ENCODE measurements at places on chromosomes 5 and 9.
A peak's percentile ranks its signal among the peaks of the same experiment; 100 is the strongest.

DNA sequence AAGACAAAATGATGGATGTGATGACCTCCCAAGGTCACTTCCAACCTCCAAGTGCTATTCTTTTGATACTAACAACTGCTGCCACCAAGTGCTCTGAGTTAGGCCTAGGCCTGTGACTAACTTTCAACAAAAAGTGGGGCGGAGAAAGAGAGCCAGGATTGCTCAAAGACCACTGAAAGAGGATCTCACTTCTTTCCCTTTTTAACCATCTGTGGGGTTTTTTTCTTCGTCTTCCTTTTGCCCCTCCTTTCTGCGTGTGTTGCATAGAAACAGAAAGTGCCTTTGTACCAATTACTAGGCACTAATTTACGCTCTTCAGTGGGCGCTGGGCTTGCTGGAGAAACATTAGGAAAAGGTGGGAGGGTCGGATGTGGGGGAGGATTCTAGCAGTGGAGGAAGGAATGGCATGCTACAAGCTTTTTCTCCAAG is 8.0 kb downstream of the KLF9 start:
- DNase-seq, result no peak

DNA sequence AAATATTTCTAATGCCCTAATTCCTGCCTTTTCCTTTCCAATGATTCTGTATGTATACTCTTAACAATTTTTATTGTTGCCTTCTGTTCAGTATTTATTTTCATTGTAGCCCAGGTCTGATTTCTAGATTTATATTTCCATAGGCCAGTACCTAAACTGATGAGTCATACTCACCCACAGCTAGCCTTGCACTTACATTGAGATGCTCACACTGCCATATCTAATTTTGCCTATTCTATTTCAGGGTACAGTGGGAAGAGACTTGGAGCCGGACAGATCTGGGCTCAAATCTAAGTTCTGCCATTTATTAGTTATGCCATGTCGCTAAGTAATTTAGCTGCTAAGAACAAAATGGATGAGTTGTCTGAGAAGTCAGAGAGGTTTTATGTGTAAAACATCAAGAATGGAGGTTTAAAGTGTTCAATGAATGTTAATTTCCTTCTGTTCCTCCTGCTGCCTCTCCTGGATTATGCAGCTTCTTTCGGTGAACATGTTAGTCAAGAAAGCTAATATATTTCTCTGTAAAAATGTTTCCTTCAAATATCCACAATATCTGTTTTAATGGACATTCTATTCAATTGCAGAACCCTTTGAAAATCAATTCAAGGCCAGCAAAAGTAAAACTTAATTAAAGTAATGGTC is 62.3 kb upstream of the CDK5RAP2 start:
- no peak for DNase-seq

DNA sequence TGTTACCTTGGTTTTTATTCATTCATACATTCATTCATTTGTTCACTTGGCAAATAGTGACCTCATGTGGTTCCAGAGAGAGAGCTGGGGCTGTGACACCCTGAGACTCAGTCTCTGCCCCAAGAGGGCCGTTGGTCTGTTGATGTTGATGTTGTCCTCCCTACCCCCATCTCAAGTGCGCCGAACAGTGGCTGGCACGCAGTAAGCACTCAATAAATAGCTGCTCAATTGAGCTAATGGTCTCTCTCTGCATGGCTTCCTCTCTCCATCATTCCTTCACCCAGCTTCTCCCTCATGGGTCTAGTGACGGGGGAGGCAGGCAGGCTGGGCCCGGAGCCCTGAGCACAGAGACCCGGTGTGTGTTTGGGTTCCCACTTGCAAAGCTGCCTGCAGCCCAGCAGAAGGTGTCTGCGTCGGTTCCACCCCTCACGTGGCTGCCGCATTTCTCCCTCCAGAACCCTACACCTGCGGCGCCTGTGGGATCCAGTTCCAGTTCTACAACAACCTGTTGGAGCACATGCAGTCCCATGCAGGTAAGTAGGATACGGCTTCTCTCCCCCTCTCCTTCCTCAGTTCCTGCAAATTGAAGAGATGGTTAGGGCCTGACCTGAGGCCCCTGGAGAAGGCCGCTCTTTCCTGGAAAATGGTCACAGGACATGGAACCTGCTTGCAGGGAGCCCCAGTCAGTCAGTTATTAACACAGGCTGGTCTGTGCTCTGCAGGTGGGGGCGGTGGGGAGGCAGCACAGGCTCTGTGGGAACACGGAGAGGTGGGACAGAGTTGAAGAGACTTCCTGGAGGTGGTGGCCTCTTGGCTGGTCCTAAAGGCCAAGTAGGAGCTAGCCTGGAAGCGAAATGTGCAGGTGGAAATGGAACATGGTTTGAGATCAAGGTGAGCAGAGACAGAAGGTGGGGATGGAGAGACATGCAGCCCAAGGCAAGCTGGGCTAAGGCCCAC is 42.0 kb downstream of the AMBP start:
- DNase-seq, result no peak

- DNase-seq, result no peak
Observed at GRCh38 chr9:120876842-120877240, at the start of gene PHF19. TSS of gene PHF19 (minus strand) at chr9:120877188. CDS start at chr9:120874741, 2,447 bp downstream.

DNA sequence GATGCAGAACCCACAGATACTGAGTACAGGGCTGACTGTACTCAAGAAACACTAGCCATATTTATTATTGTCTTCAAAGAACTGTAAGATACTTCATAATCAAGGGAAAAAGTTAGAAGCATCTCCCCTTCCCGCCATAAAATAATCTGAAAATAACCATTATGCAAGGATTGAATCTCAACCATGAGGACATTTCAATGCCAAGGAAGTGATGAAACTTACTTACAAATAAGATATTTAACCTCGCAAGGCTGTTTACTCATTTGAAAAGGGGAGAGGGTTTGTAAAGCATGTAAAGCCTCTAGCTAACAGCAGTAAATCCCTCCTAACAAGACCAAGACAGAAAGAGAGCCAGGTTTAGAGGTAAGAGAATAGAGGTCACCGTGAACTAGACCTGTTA is 6.3 kb downstream of the MYO10 start:
- DNase-seq, result no peak

GRCh38 chr5:88780736-88781135 is 102.2 kb downstream of the MEF2C start:
- no peak for DNase-seq

- no peak for DNase-seq
Observed at GRCh38 chr9:121185178-121185745, 16.4 kb downstream of the RAB14 start.

GRCh38 chr9:121454972-121455371 is 44.7 kb downstream of the GGTA1 start:
- DNase-seq, result no peak

GRCh38 chr5:133569347-133569746 is 43.0 kb downstream of the FSTL4 start:
- DNase-seq, result no peak

GRCh38 chr9:36163049-36163785 is 6.0 kb upstream of the CCIN start:
- no peak for DNase-seq

DNA sequence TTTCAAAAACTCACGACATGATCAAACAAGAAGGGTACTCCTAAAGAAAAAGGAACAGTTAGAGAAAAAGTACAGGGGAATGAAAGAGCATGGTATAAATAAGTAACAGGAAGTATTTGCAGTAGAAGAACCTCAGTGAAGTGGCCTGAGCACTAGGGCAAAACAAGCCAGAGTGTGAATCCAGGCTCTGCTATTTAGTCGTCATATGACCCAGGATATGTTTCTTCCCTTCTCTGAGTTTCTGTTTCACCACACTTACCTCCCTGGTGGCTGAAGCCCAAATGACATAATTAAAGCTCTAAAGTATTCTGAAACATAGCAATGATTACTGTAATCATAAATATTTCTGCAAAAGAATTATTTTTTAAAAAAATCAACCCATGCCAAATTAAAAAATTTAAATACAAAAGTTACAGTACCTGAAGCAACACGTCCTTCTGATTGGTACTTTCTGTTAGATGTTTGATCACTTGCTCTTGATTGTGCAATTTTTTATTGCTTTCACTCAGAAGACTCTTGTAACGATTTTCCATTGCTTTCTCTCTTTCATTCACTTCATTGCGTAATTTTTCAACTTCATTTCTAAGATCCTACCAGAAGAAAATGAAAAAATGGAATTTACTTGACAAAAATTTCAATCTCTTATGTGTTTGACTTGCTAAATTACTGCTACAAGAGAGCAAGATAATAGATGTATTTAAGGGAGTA is 88.9 kb downstream of the CDK5RAP2 start:
- no peak for DNase-seq

- peak; percentile 68 for DNase-seq
Observed at GRCh38 chr9:136532799-136533774, 12.8 kb downstream of the NOTCH1 start.

GRCh38 chr5:169290895-169291294 is 10.0 kb downstream of the SLIT3 start:
- DNase-seq, result no peak

GRCh38 chr9:2709645-2710101 is 7.6 kb upstream of the KCNV2 start:
- no peak for DNase-seq

- DNase-seq, result no peak
Observed at GRCh38 chr9:133151041-133151440, 12.7 kb downstream of the GBGT1 start.

- DNase-seq, result peak; percentile 8
Observed at GRCh38 chr9:4796988-4797853, 4.5 kb downstream of the RCL1 start.

DNA sequence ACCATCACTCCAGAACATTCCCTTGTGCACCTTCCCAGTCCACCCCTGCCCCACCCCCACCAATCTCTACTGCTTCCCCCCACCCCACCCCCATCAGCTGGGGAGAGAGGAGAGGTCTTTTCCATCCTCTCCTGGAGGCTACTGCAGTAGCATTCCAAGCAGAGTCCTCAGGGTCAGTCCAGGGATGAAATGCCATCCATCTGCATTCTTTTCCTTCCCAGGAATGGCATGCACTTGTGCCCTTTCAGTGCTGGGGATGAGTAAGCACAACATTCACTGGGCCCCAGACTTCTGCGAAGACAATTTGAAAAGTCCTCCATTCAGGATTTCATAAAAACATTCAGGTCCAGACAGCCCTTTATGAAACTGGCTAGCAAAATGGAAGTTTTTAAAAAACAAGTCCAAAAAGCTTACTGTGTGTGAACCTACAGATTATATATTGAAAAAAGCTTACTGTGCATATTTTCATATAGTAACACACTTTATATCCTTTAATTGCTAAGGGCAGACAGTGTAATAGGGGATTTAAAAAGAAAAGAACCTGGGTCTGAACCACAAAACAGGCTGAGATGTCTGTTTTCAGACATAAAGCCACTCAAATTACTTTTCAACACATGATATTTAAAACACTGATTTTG is 50.0 kb upstream of the GOLPH3 start:
- no peak for DNase-seq

All from central memory CD4-positive, alpha-beta T cell (primary cell).